ENCODE measurements at places on chromosomes 11 and 22. TPM values are rescaled to one million over a fixed set of nuclear protein-coding genes. Genes with fewer than 3 reads are reported as not detected.

The YPEL1 gene
- polyA plus RNA-seq, result 0.83 TPM

The MFNG gene
- 10.7 TPM for polyA plus RNA-seq

The OR8G1 gene
- polyA plus RNA-seq, result not detected

The PHF21B gene
- not detected for polyA plus RNA-seq

The DUSP18 gene
- polyA plus RNA-seq, result 1.9 TPM

The CSRP3 gene
- not detected for polyA plus RNA-seq

The CABP7 gene
- polyA plus RNA-seq, result 0.08 TPM

The LRRC4C gene
- 0.10 TPM for polyA plus RNA-seq
